ENCODE measurements at places on chromosomes 12 and 14. TPM values are rescaled to one million over a fixed set of nuclear protein-coding genes. Genes with fewer than 3 reads are reported as not detected.

Gene TSPAN8
- total RNA-seq, result not detected

Gene PROX2
- total RNA-seq, result not detected

Gene AHNAK2
- 183 TPM for total RNA-seq

Gene DNAI7
- total RNA-seq, result not detected

Gene MSRB3
- 77.3 TPM for total RNA-seq

Gene SVOP
- not detected for total RNA-seq

Gene OLR1
- not detected for total RNA-seq

Gene LRFN5
- 0.16 TPM for total RNA-seq

Gene SLC25A47
- not detected for total RNA-seq

Gene LYZ
- 0.21 TPM for total RNA-seq

Gene HSP90AA1
- total RNA-seq, result 317 TPM

Gene KLRC1
- not detected for total RNA-seq

Gene FAM90A1
- not detected for total RNA-seq

Gene OR4K2
- total RNA-seq, result not detected

Gene PSME2
- 91.8 TPM for total RNA-seq

Gene OR10G3
- total RNA-seq, result not detected

Gene C1R
- total RNA-seq, result 35.1 TPM

Gene LRRC23
- total RNA-seq, result 9.0 TPM

Gene CD27
- total RNA-seq, result not detected

Gene MYH7
- total RNA-seq, result not detected

Gene ZNF740
- 39.6 TPM for total RNA-seq

Gene RNF212B
- not detected for total RNA-seq

Gene PLA2G1B
- 1.2 TPM for total RNA-seq

Gene PLD4
- 0.18 TPM for total RNA-seq

Gene SAMD4A
- 36.5 TPM for total RNA-seq

Gene GPR132
- total RNA-seq, result 0.24 TPM

Gene KTN1
- total RNA-seq, result 146 TPM

Gene POLE2
- 4.8 TPM for total RNA-seq

Gene PRR4
- total RNA-seq, result 4.4 TPM

Gene TPPP2
- total RNA-seq, result not detected

Gene FNTB
- total RNA-seq, result 23.2 TPM

Gene INHBE
- total RNA-seq, result 1.3 TPM

Gene MGAT4C
- total RNA-seq, result 0.65 TPM

Gene CCDC175
- not detected for total RNA-seq

Gene UNC119B
- total RNA-seq, result 26.8 TPM

Gene CLEC1A
- total RNA-seq, result not detected

Gene DHH
- total RNA-seq, result not detected

Gene MEG3
- total RNA-seq, result not detected

Gene ERP27
- total RNA-seq, result 0.70 TPM

Gene CD69
- total RNA-seq, result not detected

Gene KLRD1
- total RNA-seq, result 0.03 TPM

Gene CKB
- 25.4 TPM for total RNA-seq

Gene CLEC14A
- total RNA-seq, result not detected

Gene CCDC184
- 0.32 TPM for total RNA-seq

Gene MYF6
- not detected for total RNA-seq

Gene MYF5
- not detected for total RNA-seq

Gene KRT6C
- total RNA-seq, result not detected

Gene PZP
- total RNA-seq, result not detected

Gene DAO
- not detected for total RNA-seq

Gene NFATC4
- total RNA-seq, result 223 TPM
